ENCODE measurements at places on chromosomes 5 and 9. TPM values are rescaled to one million over a fixed set of nuclear protein-coding genes. Genes with fewer than 3 reads are reported as not detected.

The TSLP gene
- 3.4 TPM for total RNA-seq

The ISL1 gene
- total RNA-seq: not detected

The CDC26 gene
- 43.1 TPM for total RNA-seq

The ADAM19 gene
- total RNA-seq: 25.0 TPM

The TEX48 gene
- not detected for total RNA-seq

The PPP2CA gene
- total RNA-seq: 43.4 TPM

The IRX4 gene
- total RNA-seq: not detected

The PCDHGA7 gene
- 4.1 TPM for total RNA-seq

The TLE1 gene
- 32.9 TPM for total RNA-seq

The PDE8B gene
- total RNA-seq: 0.14 TPM

The LCP2 gene
- total RNA-seq: not detected

The DROSHA gene
- total RNA-seq: 40.5 TPM

The SLC45A2 gene
- 0.14 TPM for total RNA-seq

The GCNT1 gene
- total RNA-seq: 30.0 TPM

The MORN5 gene
- not detected for total RNA-seq

The LNPEP gene
- 19.1 TPM for total RNA-seq

The PDCD1LG2 gene
- total RNA-seq: 2.6 TPM

The CNTNAP3B gene
- 1.3 TPM for total RNA-seq

The HRCT1 gene
- 0.14 TPM for total RNA-seq

The MEIKIN gene
- total RNA-seq: not detected

The ADRA1B gene
- total RNA-seq: 0.14 TPM

The FBN2 gene
- 87.2 TPM for total RNA-seq

The ANGPTL2 gene
- 125 TPM for total RNA-seq

The FAM169A gene
- 0.09 TPM for total RNA-seq

The RIMOC1 gene
- total RNA-seq: 13.7 TPM

The HMMR gene
- 4.2 TPM for total RNA-seq

The SIT1 gene
- total RNA-seq: not detected

The HACD4 gene
- total RNA-seq: 6.9 TPM

The SYNPO gene
- total RNA-seq: 4.0 TPM

The WHRN gene
- 2.3 TPM for total RNA-seq

The AGXT2 gene
- total RNA-seq: not detected

The HTR1A gene
- total RNA-seq: not detected

The IFNA13 gene
- total RNA-seq: not detected

The PCDHA1 gene
- under 0.01 TPM for total RNA-seq

The HTR4 gene
- not detected for total RNA-seq

The ZNF883 gene
- 1.2 TPM for total RNA-seq

The BTNL8 gene
- total RNA-seq: not detected

The TXNDC8 gene
- total RNA-seq: not detected

The IFNA2 gene
- total RNA-seq: not detected

The DMRT3 gene
- total RNA-seq: not detected

The SLC25A25 gene
- total RNA-seq: 24.2 TPM

The ASPN gene
- total RNA-seq: 2.0 TPM

The SH3GLB2 gene
- 29.2 TPM for total RNA-seq

The UBTD2 gene
- total RNA-seq: 19.0 TPM

The GLDC gene
- total RNA-seq: 1.4 TPM

The ACTBL2 gene
- 1.1 TPM for total RNA-seq

The NSUN2 gene
- total RNA-seq: 38.5 TPM

The FOXI1 gene
- total RNA-seq: not detected

The ADAMTS12 gene
- 34.2 TPM for total RNA-seq

The C8G gene
- not detected for total RNA-seq

The AKNA gene
- total RNA-seq: 7.1 TPM
